ENCODE measurements at places on chromosomes 16 and 17.
A peak's percentile ranks its signal among the peaks of the same experiment; 100 is the strongest.

- no peak for DNase-seq
Observed at GRCh38 chr16:85642762-85643358, 29.7 kb downstream of the GSE1 start.

- DNase-seq: no peak
Observed at GRCh38 chr17:77888242-77889134, 70.0 kb upstream of the TNRC6C start.

DNA sequence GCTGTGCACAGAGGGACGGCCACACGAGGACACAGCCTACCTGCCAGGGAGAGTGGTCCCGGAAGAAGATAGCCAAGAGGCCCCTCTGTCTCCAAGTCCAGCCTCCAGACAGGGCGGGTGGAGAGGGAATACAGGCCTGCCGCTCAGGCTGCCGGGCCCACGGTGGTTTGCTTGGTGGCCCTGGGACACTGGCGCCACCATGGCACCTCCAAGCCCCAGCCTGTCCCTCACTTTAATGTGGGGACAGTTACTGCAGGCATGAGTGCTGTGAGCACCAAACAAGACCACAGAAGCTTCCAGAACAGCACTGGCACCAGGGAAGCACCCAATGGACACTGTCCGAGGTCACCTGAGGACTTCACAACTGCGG lies 22.0 kb upstream of the CHMP6 start:
- no peak for DNase-seq

GRCh38 chr17:72510351-72511016 lies 389.7 kb downstream of the SOX9 start:
- DNase-seq: no peak

- DNase-seq: peak; percentile 7
Observed at GRCh38 chr17:42573095-42573494, 4.4 kb downstream of the PSMC3IP start.

DNA sequence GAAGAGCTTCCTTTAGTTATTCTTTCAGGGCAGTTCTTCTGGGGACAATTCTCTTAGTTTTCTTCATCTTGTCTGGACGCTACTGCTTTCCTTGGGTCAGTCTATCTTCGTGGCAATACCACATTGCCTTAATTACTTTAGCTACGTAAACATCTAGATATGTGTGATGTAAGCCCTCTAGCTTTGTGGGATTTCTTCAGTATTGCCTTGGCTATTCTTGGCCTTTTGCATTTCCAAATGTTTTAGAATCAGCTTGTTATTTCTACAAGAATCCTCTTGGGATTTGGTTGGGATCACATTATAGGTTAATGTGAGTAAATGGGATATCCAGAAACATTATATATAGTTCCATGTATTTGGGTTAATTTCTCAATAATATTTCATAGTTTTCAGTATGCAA lies 9.0 kb upstream of the ST6GALNAC2 start:
- no peak for DNase-seq

DNA sequence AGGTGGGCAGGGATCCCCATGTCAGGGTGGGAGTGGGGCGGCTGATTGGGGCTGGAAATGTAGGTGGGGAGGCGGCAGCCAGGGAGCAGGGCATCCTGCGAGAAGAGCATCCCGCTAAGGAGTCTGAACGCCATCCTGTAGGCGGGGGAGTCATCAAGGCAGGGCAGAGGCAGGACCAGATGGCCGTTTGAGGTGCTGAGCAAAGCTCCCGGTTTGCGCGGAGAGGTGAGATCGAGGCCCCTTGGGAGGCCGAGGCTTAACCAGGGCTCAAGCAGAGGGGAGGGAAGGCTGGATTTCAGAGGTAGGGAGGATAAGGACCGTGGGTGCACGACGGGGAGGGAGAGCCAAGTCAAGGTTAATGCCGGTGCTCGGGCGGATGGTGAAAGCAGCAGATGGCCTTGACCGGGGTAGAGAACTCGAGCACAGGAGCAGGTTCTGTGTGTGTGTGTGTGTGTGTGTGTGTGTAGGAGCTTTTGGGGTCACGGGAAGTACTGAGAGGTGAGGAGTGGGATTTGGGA lies 472 bp upstream of the NME2 start:
- no peak for DNase-seq

GRCh38 chr17:68634345-68634876 lies 33.2 kb upstream of the FAM20A start:
- DNase-seq: no peak

GRCh38 chr17:76056882-76057281 lies 15.4 kb downstream of the SRP68 start:
- DNase-seq: no peak

- no peak for DNase-seq
Observed at GRCh38 chr16:7746941-7747340, 414.3 kb downstream of the RBFOX1 start.

DNA sequence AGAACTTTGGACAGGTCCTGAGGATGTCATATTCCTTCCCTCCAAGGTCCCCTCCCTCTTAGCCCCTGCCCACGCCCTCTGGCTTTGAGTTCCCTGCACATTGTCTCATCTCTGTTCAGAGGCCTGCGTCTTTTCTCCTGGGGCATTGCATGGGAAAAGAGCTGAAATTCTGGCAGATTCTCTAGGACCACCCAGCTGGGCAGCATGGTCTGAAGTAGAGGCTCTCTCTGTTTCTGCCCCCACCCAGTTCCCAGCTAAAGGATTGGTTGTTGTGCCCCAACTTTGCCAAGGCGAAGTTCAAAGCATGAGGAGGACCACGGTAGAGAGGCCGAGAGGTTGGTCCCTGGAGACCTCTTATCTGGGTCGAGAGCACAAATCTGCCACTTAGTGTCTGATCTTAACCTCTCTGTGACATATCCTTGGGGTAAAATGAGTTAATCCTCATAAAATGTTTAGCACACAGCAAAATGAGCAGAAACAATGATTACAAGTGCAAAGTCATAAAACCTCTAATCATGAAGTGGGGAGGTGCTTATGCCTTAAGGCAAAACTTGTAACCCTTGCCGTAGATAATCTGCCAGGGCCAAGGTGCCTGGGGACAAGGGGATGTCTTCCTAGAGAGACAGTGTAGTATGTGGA lies 2.4 kb downstream of the ABAT start:
- DNase-seq: no peak

- no peak for DNase-seq
Observed at GRCh38 chr17:80270104-80270503, 9.5 kb downstream of the RNF213 start.

DNA sequence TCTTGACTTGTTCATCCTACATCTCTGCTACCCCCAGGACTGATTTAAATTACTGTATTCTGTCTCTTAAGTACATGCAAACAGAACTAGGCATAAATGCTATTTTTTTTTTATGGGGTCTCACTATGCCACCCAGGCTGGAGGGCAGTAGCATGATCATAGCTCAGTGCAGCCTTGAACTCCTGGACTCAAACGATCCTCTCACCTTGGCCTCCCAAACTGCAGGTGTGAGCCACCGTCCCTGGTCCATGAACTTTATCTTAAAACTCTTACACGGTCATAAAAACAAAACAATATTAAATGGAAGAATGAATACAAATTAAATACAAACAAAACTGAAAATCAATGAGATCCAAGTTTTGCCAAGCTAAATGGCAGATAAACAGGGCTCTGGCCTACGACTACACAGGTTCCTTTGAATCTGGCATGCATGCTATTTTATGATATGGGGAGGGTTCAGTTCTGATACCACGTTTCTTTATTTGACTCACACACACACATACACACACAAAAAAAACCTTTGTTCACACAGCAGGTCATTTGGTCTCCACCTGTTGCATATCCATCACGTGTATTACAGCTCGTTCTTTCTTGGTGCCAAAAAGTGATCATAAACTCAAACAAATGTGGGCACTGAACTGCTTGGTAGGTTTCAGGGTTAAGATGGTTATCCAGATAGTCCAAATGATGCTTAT lies 1.1 kb upstream of the PKD1L3 start:
- DNase-seq: no peak

GRCh38 chr17:57475796-57476195 lies 219.5 kb downstream of the MSI2 start:
- no peak for DNase-seq

DNA sequence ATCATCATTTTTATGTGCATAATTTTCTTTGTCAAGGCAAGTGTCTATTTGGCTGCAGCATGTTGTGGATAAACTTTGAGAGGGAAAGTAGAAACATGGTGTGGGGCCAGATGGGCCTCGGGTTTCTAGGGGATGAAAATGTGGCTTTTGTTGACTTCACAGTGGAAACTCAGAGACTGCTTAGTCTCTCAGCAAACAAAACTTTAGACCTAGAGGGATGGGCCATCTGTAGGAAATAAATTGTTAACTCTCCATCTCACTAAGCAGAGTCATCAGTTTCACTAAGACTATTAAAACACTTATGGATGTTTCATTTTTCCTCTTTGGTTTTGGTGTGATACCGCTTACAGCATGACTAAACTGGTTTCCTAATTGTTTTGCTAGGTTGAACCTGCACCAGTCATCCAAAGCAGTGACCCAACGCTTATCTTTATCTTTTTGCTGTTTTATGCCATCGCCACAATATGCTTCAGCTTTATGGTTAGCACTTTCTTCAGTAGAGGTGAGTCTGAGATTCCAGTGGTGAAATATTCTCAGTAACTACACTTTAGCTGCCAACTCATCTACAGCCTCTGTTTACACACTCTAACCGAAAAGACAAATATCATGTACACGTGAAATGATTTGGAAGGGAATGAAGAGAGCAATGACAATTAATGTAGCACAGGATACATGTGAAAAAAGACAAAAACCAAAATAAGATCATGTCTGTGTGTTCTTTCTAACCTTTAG lies 60.6 kb upstream of the CRYM start:
- no peak for DNase-seq

GRCh38 chr17:50196036-50196435 lies 5.4 kb downstream of the COL1A1 start:
- no peak for DNase-seq

DNA sequence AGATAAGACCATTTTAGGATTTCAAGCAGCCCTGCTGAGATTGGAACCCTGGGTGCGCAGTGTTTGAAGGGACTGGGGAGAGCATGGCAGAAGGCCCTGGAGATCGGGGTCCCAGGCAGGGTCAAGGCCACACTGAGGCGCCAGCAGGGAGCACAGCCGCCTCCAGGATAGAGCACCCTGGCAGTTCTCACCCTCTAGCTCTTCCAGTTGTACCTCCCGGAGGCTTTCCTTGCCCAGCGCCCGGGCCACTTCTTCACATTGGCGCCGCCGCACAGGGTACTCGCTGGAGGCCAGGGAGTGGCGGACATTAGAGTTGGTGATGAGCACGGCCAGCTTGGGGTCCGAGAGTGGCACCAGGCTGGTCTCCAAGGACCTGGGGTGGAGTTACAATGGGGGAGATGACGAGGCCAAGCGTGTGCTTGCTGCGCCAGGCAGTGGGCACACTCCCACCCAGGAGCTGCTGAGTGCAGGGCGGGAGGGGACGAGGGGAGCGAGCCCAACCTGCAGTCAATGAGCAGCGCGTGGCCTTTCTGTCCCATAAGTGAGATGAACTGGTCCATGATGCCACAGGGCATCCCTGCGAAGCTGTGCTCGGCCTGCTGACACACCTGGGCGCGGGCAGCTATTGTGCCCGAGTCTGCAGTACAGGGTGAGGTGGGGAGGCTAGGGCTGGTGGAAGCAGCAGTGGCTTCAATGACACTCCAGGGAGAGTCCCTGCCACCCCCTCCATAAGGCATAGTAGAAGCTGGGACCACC lies 2.3 kb downstream of the GALK1 start:
- no peak for DNase-seq

DNA sequence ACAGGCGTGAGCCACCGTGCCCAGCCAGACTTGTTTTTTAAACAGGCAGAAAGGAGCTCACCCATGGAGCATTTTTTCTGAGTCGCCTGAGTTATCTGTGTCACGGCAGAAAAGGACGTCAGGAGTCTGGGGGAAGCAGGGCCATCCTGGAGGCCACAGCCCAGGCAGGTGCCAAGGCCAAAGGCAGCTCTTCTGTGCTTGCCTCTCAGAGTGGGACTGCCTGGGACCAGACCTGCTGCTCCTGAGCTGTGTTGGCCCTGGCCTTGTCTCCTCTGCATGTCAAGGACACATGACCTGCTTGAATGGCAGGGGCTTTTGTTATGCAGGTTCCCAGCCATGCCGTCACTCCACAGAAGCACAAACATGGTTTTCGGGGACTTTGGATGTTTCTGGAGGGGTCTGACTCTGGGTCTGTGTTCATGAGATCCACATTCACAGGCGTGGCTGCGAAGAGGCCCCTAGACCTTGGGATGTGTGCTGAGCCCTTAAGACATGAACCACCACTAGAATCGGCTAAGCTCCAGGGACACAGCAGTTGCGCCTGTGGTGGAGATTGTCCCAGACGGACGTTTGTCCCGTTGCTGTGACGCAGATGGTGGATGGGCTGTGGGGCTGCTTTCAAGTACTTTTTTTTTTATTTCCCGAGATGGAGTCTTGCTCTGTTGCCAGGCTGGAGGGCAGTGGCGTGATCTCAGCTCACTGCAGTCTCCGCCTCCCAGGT lies 33.8 kb downstream of the FOXK2 start:
- no peak for DNase-seq

- no peak for DNase-seq
Observed at GRCh38 chr16:81562174-81562849, 117.7 kb downstream of the CMIP start.

GRCh38 chr16:68698091-68698490 lies 39.0 kb upstream of the CDH1 start:
- DNase-seq: no peak

DNA sequence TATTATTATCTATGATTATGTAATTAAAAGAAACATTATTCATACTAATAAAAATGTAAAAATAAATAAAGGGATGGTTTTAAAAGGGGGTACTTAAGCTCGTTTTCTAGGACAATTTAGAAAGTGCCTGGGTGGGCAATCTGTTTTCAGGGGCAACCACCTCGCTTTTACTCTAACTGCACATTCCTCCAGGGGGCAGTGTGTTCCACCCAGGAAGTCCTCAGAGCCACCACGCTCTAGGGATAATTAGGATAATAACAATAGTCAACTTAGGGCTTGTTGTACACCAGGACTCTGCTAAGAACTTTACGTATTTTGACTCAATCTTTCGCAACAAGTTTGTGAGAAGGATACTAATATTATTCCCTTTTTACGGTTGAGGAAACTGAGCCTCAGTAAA lies 396.7 kb upstream of the MAF start:
- DNase-seq: no peak

DNA sequence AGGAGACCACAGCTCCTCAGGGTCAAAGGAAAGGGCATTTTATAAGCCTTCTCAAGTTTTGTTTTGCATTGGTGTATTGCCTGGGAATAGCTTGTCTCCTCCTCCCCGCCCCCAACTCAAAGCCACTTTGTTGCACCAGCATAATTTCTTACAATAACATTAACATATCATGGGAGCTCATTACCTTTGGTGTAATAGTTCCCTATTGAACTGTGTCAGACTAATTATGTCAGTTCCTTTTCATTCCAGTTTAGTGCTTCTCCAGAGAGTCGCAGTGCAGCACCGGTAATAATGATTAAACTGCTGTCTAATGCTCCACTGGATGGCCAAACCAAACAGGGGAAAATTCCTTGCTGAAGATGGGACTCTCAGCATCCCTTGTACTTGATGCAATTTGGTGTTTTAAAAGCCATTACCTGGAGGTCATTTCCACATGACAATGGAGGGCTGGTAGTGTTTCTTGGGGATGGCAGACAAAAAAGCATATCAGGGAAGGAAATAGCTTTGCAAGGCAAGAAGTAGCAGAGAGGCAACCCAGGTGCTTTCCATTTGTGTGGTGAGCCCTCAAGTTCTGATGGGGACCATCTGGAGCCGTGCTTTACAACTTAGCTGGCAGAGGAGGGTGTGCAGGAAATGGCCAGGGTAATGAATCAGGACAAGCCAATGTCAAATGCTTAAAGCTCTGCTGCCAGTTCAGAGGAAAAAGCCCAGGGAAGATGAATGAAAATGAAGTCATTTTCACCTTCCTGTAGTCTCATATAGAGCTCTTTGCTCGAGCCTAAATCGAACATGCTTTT lies 91.5 kb upstream of the NLRP1 start:
- no peak for DNase-seq
